ENCODE measurements at places on chromosomes 2 and 18.
A peak's percentile ranks its signal among the peaks of the same experiment; 100 is the strongest.

DNA sequence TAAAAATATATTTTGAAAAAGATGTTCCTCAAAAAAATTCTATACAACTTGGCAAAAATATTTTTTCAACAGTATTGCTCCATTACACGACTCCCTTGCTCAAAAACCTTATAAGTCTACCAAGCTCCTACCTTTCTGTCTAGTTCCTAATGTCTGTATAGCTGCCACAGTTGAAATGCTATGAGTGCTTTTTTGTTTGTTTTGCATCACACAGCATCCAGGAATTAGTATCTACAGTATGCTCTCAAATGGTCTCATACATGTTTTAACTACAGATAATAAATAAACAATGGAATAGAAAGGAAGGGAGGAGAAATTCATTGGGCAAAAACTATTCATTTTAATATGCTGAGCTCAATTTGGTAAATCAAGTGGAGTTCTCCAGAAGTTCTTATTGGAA, 17.3 kb downstream of the ACADL start:
- no peak for DNase-seq

- DNase-seq = no peak
Observed at GRCh38 chr2:96806468-96807126, 9.5 kb upstream of the CNNM3 start.

- DNase-seq = no peak
Observed at GRCh38 chr2:83579507-83579906, 879.6 kb downstream of the SUCLG1 start.

DNA sequence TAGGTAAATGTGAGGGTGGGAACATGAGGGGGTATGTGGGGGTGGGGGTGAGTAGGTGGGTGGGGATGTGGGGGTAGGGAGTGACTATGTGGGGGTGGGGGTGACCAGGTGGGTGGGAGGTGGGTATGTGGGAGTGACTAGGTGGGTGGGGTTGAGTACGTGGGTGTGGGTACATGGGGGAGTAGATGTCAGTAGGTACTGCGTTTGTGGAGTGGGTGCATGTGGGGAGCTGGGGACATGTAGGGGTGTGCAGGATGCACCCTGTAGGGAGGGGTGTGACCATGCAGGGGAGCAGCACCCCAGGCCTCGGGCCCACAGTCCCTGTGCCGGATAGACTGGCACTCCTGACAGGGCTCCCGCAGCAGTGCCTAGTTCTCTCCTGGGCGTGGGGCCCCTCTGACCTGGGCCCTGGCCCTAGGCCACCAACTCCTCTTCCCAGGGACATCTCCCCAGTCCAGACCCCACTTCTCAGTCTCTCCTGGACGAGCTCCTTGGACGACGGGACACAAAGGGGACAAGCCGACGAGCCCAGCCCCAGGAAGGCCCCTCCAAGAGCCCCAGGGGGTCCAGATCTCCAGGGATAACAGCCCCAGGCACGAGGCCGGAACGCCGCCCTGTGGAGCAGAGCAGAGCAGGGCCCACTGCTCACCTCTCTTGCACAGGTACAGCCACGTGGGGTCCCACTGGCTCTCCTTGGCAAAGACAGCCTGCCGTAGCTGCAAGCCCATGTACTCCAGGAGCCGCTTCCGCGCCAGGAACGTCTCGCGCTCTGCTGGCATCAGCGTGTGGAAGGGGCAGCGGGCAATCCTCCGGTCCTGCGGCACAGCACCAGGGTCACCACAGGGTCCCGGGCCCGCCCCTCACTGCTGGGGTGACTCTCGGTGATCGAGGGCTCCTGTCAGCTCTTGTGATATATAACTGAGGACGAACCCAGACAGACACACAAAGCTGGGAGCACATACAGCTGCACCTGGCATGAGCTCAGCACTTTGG, 58.2 kb downstream of the ANKMY1 start:
- no peak for DNase-seq

GRCh38 chr2:121897335-121897970, 142.0 kb downstream of the TSN start:
- DNase-seq = no peak

- no peak for DNase-seq
Observed at GRCh38 chr2:191150600-191151330, at the start of gene STAT4. Gene STAT4 (minus strand): TSS chr2:191150994. CDS start chr2:191148203, 2,791 bp downstream.

- DNase-seq = peak; percentile 25
Observed at GRCh38 chr2:7377916-7378569, 460.8 kb downstream of the RNF144A start.

GRCh38 chr18:73645160-73645715, 502.4 kb downstream of the FBXO15 start:
- DNase-seq = no peak

- DNase-seq = no peak
Observed at GRCh38 chr18:79069717-79070151, 540 bp downstream of the ATP9B start.

- no peak for DNase-seq
Observed at GRCh38 chr2:65876114-65876513, 443.7 kb upstream of the SPRED2 start.

DNA sequence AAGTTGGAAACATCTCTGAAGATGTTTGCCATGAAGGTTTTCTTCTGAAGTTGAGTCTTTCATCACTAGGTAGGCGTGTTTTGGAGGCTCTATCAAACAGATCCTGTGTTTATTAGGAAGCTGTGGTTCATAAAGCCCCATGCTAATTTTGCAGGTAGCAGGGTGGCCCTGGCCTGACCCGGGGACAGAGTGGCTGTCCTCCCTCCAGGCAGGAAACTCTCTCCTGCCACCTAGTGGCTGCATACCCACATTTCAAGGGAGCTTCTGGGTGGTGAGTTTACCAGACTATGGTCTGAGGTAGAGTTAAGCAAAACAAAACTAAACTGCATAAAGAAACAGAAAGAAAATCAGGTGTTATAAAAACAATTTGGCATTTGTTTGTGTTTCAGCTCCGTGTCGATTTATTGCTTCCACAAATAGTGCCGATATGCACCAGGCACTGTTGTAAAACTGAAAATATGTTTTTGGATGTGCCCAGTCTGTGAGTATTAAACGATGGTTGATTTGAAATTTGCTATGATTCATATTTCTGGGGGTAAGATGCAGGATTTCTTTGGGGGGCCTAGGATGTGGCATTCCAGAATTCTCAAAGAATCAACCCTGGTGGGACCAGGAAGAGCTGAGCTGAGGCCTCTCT, 26.0 kb upstream of the IL37 start:
- DNase-seq = no peak

- no peak for DNase-seq
Observed at GRCh38 chr2:53727921-53728320, 39.7 kb upstream of the CHAC2 start.

DNA sequence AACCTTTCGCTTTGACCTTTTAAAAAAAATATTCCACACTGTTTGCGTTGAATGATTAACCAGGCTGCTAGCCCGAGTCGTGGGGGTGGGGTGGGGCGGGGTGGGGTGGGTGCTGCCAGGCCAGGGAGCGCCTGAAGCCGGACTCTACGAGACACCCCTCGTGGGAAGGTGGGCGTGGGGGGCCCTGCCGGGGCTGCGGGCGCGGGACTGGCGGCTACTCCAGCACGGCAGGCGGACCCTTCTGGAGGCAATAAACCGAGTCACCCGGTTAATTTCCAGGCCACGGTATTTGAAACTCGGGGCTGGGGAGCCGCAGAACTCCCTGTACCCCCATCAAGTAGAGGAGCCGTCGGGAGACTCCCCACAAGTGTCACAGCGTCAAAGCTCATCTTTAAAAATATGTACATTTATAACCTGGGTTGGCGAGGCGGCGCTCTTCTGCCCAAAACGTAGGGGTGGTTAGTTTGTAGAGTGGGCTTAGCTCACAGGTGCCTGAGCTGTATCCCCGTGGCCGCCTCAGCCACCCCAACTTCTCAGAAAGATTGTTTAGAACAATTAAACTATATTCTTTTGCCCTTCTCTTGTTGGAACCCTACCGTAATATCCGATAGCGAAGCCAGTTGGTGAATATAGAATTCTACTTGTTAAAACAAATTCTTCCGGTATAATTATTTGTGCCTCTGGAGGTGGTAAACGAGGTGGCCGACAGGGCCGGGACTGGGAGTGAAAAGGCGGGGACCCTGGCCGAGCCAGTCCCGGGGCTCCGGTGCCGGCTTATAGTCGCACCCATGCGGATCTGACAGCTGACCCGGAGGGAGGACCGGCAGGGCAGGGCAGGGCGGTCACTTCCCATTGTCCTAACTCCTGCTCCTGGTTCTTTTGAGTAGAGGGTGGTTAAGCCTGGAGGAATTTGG, 1.4 kb downstream of the B3GNT2 start:
- DNase-seq = no peak

DNA sequence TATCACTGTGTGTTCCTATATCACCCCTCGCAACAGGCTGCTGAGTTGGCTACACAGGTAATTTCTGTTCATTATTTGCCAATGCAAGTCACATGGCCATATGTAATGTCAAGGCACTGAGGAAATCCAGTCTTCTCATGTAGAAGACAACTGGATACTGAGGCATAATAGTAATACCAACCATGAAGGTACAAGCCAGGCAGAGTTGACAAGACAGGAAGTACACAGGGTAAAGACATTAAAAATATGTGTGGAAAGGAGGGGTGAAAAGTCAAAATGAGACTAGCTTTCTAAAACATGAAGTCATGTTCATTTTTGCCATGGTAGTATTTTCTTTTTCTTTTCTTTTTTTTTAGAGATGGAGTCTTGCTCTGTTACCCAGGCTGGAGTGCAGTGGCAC, 17.5 kb upstream of the RNF138 start:
- no peak for DNase-seq

DNA sequence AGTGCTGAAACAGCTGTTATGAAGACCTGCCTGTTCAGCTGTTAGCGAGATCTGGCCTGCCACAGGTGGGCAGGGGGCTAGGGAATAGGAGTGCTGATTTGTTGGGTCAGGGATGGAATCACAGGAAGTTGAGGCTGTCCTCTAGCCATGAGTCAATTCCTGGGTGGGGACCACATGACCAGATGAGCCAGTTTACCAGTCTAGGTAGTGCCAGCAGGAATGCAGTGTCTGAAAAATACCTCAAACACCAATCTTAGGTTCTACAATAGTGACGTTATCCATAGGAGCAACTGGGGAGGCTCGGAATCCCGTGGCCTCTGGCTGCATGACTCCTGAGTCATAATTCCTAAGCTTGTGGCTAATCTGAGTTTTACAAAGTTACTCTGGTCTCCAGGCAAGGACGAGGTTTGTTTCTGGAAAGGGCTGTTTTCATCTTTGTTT, 44.9 kb downstream of the DYSF start:
- DNase-seq = no peak

GRCh38 chr2:181523756-181524155, 66.6 kb downstream of the ITGA4 start:
- DNase-seq = no peak

DNA sequence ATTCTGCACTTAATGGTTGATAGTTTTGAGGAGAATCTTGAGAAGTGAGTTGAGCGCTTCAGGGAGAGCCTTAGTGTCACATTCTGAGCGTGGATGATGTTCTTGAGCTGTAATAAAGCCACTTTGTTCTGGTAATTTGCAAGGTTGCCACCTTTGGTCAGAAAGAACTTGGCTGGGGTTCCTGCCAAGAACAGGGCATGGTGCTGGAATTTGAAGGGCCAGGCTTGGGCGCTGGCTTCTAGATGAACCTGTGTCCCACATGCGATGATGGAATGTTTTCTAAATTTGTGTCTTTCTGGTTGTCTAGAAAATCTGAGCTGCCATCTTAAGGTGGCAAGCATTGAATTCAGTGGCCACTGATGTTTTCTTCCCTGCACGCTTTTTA, 124.1 kb upstream of the EML6 start:
- no peak for DNase-seq

- no peak for DNase-seq
Observed at GRCh38 chr18:73279498-73279897, 411.7 kb upstream of the NETO1 start.

GRCh38 chr18:67131498-67131897, 385.0 kb downstream of the DSEL start:
- DNase-seq = no peak

- DNase-seq = no peak
Observed at GRCh38 chr2:209762563-209762962, 9.1 kb upstream of the UNC80 start.

GRCh38 chr18:22827741-22828140, 105.4 kb upstream of the RBBP8 start:
- DNase-seq = no peak

DNA sequence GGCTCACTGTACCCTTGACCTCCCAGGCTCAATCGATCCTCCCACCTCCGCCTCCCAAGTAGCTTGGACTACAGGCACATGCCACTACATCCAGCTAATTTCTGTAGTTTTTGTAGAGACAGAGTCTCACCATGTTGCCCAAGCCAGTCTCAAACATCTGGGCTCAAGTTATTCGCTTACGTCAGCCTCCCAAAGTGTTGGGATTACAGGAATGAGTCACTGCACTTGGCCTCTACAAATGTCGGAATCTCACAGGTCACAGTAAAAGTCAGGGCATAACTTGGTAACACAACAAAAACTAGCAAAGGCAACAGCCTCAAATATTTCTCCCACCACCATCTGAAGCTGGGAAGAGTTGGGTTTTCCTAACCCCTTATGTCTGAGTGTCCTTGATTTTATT, 25.3 kb downstream of the SCG2 start:
- DNase-seq = no peak

DNA sequence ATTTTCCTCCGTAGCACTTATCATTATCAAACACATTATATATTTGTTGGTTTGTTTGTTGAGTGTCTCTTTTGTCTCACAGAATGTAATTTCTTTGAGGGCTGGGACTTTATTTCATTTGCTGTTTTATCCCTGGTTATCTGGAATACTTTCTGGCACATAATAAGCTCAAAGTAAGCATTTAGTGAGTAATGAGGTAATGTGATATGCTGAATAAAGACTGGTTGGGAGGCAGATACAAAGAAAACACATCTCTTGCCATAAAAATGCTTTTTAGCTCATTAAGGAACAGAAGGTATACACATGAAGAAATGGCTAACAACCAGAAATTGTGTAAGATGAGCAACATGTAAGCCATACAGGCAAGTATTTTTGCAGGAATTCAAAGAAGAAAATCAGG, 1411.8 kb downstream of the LRP1B start:
- no peak for DNase-seq

- peak; percentile 21 for DNase-seq
Observed at GRCh38 chr2:28602136-28602660, 106.3 kb downstream of the PLB1 start.

- DNase-seq = no peak
Observed at GRCh38 chr2:113273981-113274380, 4.7 kb downstream of the PAX8 start.

DNA sequence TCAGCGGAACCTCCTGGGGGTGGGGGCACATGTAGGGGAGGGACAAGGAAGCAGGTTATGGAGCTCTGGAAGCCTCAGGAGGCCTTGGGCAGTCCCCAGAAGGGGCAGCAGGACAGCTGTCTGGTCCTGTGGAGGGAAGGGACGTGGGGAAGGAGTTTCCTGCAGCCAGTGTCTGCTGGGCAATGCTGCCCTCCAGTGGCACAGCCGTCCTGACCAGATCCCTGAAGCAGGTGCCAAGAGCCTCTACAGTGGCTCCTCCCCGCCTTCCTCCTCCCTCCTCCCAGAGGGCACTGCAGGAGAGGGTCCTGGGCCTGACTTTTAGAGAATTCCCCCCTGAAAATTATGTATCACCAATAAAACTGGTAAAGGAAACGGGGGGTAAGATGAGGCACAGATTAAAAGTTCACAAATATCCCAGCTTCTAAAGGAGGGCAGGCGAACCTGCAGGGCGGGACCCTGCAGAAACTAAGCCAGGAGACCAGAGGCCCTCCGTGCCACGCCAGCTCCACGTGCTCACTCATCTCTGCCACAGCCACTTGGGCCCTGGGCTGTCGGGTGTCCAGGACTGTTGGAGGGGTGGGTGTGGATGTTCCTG, 258.5 kb downstream of the TWIST2 start:
- DNase-seq = no peak

GRCh38 chr2:209696836-209697711, 74.6 kb upstream of the UNC80 start:
- no peak for DNase-seq

All from ovary (tissue), 10 donors.